ENCODE measurements at places on chromosomes 3 and 15. TPM values are rescaled to one million over a fixed set of nuclear protein-coding genes. Genes with fewer than 3 reads are reported as not detected.

GRCh38 chr15:45157974-45158373 lies 28.2 kb downstream of the DUOX1 start:
- DNase-seq, result no peak

DNA sequence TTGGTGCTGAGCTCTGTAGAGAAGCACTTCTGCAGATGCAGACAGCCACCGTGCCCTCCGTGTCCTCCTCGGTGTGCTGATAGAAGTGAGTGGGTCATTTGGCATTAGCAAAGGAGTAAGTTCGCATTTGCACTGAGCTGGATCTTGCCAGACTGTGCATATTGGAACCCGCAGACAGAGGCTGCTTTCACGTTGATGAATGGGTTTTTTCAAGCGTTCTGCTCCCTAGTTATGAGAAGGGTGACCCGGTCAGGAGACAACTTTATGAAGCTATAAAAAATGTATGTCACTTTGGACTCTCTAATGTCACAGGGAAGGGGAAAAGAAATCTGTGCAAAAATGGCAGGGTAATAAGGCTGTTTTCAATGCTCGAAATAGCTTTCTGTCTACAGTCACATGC lies 739.4 kb downstream of the MCTP2 start:
- DNase-seq, result no peak

DNA sequence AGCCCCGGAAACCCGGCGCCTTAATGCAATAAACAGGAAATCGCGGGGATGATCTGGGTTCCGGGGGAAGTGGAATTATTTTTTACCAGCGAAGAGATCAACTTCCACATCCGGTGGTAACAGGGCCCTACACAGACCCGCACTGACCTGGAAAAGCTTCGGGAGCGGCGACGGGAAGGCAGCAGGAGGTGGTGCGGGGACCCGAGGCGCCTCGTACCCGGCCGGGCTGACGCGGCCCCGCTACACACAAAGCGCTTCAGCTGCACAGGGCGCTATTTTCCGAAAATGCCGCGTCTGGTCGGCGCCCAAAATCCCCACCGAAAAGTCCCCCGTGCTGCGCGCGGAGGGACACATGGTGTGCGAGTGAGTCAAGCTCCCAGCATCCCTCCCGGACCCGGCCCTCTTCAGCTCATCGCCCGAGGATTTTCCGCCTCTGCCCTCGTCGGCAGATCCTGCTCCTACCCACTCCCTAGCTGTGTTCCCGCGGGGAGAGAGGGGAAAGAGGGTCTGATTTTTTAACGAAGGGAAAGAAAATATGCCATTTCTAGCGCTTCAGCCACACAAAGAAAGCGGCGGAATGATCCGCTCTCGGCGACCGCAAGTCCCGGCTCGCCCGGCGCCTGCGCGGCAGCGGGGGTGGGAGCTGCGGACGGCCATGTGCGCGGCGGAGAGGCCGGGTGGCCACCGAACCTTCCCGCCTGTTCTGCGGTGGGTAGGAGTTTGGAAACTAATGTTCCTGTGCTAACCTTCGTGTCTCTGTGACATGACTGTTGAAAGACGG lies at the start of gene GABPB1:
GABPB1 (minus strand) TSS at position 361 of the 781 bp plus-strand sequence. CDS start 45,400 bp downstream, outside the sequence.
- DNase-seq, result peak; percentile 84

The CHRD gene
- total RNA-seq, result 16.8 TPM

The DPPA2 gene
- not detected for total RNA-seq

- no peak for DNase-seq
Measured at GRCh38 chr3:177978946-177979345, 557.3 kb upstream of the KCNMB2 start.

The FSTL1 gene
- total RNA-seq, result 379 TPM

- DNase-seq, result no peak
Measured at GRCh38 chr3:79844176-79844575, 76.4 kb upstream of the ROBO1 start.

DNA sequence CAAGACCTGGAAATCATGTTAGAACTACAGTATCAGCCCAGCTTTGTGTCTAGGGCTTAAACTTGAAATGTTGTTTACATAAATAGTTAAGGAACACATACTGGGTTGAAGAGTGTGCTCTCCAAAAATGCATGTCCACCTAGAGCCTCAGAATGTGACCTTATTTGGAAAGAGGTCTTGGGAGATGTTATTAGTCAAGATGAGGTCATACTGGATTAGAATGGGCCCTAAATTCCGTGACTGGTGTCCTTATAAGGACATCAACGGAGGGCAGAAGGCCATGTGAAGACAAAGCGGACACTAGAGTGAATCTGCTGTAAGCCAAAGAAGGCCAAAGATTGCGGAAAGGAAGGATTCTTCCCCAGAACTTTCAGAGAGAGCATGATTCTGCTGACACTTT lies 759.2 kb upstream of the CFAP20DC start:
- no peak for DNase-seq

DNA sequence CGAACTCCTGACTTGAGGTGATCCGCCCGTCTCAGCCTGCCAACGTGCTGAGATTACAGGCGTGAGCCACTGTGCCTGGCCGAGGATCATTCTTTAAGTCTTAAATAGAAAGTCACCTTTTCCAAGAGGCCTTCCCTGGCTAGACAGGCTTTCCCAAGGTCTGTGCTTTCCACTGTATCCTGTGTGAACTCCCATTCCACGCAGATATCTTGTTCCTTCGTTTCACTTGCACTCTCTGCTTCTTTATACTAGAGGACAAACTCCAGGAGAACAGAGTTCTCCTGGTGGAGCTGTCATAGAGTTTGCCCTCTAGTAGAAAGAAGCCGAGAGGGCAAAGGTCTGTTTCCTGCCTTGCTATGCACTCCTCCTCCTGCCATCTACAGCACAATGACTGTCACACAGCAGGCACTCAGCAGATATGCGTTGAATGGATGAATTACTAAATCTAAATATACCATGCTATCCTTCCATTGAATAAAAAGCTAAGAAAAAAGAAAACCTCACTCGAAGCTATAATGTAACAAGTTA lies 211.2 kb downstream of the FOXP1 start:
- no peak for DNase-seq

Measured in ureter (tissue), 1 donor.